ENCODE measurements at places on chromosomes 1 and 21.

DNA sequence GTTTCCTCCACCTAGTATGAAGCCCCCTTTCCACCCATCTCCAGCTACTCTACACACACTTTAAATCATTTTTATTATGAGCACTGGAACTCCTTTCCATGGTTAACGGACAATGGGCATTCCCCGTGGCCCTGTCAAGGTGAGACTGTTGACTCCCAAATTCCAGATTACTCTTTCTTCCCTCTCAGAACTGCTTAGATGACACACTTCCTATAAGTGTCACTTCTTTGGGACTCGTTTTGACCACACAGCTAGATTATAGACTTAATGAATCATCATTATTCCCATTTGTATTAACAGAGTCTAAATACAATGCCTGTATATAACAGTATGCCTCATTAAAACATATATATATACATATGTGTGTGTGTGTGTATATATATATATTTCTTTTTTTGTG is 215.1 kb downstream of the BRINP3 start:
- no peak for DNase-seq

DNA sequence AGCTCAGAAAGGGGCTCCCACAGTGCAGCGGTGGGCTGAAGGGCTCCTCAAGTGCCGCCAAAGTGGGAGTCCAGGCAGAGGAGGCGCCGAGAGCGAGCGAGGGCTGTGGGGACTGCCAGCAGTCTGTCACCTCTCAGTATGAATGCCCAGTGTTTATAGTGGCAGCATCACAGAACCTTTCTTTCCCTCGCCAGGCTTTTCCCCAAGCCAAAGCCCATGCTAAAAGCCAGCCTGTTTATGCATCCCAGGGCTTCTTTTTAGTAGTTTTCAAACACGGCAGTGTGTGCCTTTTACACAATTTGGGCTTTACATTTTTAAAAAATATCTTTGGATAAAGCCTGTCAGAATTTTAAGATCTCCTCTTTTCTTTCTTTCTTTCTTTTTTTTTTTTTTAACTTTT is 70.6 kb downstream of the CENPF start:
- no peak for DNase-seq

- no peak for DNase-seq
Measured at GRCh38 chr1:9202240-9202870, 32.2 kb upstream of the H6PD start.

- no peak for DNase-seq
Measured at GRCh38 chr1:47184090-47184821, 5.6 kb downstream of the PDZK1IP1 start.

DNA sequence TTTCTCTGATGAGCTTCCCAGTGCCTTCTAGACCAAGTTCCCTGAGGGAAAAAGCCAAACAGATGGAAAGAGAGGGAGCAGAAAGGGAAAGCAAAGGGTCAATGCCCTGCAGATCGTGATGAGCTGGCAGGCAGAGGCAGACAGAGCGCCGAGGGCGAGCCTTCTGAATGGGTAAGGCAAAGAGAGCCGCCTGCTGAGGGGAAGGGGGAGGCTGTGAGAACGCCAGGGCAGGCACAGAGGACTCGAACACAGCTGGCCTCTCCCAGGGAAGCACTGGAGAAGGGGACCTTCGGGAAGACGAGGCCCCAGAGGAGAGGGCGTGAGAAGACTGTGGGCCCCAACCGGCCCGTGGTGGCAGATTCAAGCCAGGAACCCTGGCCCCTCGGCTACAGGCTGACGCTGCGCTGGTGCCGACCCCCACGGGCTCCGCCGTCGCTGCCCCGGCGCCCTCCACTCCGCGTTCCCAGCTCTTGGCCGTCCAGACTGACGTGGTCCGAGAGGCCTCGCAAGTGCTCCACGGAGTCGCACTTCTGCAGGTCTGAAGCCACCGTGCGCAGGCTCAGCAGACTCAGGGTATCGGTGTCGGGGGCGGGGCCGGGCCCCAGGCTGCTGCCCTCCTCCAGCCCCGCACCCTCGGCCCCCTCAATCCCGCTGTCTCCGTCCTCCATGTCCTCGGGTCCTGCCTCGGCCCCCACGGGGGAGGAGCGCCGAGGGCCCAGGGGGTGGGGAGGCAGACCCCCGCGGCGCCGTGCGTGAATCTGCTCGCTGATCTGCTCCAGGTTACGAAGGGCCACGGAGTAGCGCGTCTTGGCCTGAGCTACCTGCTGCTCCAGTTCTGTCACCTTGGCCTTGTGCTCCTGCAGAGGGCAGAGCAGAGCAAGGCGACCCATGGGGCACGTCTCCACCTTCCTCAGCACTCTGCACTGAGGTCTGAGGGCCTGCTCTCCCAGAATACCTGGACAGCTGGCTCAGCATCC is 13.9 kb downstream of the SH3BP5L start:
- no peak for DNase-seq

DNA sequence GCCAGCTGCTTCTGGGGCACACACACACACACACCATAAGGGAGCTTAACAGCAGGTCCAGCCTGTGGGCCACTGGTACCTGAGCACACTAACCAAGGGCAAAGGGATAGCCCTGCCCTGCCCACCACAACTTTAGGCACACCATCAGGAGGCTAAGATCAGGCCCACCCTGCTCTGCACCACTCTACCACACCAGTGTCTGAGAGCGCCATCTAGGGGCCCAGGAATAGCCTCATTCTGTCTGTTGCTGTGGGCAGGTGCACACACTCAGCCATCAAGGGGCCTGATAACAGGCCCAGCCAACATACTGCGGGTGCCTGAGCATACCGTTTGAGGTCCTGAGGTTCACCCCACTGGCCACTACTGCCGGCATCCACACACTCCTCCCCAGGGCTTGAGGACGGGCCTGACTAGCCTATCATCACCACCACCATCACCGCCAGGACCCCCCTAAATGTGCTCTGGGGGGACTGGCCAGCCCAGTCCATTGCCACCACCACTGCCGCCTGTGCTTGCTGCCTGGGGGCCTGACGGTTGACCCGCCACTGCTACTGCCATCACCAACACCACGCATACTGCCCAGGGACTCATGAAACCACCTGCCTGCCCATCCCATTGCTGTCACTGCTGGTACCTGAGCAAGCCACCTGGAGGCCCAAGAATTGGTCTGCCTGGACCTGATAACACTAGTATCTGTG is 31.3 kb downstream of the NSL1 start:
- DNase-seq, result no peak

GRCh38 chr1:210633636-210634035 is 304.9 kb downstream of the HHAT start:
- DNase-seq, result no peak

DNA sequence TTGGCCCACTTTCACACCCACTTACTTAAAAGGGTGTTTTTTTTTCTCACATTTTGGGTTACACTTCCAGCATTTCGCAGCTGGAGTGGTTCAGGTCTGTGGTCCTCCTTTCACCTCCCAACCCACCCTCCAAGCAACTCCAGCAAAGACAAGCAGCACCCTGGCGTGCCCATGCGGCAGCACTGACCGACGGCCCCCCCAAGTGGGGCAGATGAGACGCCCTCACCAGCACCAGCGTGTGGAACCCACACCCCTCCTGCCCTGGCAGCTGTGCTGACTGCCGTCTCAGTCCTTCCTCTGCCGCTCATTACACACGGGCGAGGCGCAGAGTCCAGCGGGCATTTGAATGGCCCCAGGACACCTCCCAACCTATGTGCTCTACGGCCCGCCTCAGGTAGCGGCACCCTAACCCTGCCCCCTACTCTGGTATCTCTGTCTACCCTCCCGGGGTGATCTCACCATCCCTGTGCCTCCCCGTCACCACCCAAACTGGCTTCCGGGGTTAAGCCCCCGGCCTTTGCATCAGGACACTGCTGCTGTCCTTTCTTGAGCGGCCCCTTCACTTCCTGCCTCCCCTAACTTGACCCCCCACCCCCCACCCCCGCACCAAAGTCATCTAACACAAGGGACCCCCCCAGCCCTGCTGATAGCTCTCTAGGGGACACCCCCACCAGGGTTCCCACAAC is 10.9 kb downstream of the LSS start:
- DNase-seq, result no peak

- DNase-seq, result no peak
Measured at GRCh38 chr21:37711286-37711829, 204.9 kb downstream of the KCNJ6 start.

DNA sequence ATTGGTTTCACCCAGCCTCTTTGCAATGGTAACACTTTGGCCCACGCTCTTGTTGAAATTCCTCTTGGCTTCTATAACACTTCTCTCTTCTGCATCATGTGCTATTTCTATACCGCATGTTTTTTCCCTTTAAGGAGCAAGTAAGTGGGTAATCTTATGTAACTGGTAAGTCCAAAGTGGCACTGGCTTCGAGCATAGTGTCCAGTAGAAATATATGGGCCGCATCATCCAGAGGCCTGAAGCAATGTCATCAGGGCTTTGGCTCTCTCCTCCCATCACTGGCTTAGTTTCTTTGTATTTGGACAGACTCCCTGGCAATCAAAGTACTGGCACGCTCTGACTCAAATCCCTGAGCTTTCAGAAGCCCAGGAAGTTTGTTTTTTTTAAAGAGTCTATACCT is 17.5 kb downstream of the CHML start:
- DNase-seq, result no peak

DNA sequence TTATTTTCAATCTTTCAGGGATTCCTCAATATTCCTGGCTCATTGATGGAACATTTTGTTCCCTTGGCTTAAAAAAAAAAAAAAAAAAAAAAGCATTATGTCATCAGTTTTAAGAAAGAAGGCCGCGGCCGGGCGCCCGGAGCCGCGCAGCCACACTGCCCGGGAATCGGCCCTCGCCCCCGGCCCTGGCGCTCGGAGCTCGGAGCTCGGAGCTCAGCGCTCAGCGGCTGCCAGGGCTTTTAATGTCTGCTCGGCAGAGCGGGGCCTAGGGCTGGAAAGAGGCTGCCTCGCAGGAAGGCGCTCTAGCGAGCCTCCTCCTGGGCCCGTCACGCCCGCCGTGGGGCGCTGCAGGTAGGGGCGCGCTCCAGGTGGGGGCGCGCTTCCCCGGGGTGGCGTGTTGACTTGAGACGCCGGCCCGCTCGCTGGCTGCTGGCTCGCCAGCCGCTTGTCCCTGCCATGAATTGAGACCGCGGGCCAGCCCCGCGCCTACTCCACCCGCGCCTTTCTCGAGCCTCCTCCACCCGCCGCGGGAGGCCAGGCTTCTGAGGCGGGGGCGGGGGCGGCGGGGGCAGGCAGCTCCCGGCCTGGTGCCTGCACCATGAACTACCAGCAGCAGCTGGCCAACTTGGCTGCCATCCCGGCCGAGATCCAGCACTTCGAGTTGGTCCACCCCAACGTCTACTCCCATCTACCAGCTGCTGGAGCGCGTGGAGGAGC is 5.4 kb upstream of the TDRD5 start:
- DNase-seq, result no peak

GRCh38 chr1:1399872-1400575 is 889 bp upstream of the CCNL2 start:
- no peak for DNase-seq

DNA sequence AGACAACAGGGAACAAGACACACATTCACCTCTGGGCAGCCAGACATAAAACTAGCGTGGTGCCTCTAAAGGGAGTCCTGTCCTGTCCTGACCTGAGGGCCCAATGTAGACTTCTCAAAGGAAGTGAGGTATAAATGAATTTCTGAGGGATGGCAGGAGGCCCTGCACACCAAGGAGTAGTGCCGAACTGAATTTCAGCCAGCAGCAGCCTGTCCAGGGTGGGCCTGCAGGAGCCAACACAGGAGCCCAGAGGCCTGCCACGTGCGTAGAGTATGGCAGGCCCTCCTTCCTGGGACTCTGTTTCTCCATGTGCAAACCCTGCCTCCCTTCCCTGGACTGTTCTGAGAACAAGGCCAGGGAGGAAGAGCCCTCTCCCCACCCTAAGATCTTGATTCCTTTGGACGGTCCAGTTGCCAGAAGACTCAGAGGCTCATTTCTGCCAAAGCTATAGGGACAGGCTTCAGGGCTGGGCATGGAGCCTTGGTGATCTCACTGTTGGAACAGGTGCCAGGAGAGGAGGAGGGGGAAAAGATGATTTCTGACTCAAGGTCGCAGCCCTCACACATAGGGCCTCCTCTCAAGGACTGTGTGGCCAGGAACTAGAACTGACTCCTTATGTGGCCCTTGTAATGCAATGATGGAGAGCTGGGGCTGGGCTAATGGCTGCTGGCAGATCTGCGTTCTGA is 1.8 kb upstream of the FABP3 start:
- DNase-seq, result no peak

GRCh38 chr1:212955098-212955497 is 4.8 kb downstream of the VASH2 start:
- no peak for DNase-seq

DNA sequence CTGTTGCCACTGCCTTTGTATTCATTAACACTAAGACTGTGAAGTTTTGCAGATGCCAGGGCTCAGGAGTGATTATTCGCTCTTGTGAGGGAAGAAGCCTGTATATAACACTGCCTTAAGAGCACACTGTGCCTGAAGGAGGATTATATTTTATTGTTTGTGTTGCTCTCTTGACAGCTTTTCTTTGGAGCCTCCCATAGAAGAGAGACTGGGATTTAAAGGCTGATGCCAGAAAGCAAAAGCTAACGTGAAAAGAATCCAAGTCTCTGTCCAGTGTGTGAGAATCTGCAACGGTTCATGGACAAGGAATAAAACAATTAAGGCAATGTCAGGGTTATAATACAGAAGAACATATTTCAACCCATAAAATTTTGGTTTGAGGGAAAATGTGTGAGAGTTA is 316.8 kb downstream of the NFIA start:
- no peak for DNase-seq

GRCh38 chr1:19704247-19705113 is 39.8 kb downstream of the HTR6 start:
- DNase-seq, result peak; percentile 35

DNA sequence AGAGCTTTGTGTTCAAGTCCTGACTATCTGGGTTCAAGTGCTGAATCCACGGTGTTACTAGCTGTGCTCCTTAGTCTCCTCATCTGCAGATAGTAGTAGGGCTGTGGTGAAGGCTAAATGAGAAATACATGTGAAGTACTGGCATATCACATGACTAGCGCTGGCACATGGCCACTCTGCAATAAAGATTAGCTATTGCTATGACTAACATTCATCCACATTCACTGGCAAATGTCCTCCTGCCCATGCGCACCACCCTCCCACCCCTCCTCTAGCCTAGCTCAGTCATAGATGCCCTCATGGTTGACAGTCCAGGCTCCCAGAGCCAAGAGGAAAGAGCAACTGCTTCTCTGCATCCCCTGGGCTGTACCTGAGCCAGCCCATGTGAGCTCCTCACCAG is 8.5 kb upstream of the COL8A2 start:
- DNase-seq, result no peak

DNA sequence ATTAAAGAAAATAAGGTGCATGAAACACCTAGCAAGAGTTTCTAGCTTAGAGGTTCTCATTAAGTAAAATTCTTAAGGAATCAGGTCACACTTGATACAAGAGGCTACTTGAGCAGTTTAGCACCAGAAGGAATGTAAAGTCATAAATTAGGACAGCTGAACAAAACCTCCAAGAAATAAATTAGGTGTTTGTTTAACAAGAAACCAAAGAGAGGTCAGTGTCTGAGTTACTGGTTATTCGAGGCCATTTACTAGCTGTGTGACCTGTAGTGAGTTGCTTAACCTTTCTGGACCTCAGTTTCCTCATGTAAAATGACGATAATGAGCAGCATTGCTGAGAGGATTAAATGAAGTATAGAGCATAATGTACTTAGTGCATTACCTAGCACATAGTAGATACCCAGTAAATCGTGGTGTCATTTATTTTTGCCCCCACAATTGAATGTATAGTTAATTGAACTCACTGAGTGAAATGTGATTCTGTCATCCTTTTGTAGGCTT is 908 bp upstream of the ELK4 start:
- no peak for DNase-seq

All from stimulated activated CD8-positive, alpha-beta memory T cell treated with anti-CD3 and anti-CD28 coated beads, Interleukin-4, amount 100 ng/mL, for 1 hour (primary cell).